SJCRH30 (cell line): ENCODE measurements at places on chromosomes 7 and 10. TPM values are rescaled to one million over a fixed set of nuclear protein-coding genes. Genes with fewer than 3 reads are reported as not detected.

- no peak for DNase-seq
- no peak overlapping the region for H3K4me3 ChIP-seq
- no peaks in the 10 kb centered on the region for H3K36me3 ChIP-seq
- no peaks in the 10 kb centered on the region for H3K27me3 ChIP-seq
- no peaks in the 10 kb centered on the region for H3K4me1 ChIP-seq
Observed at GRCh38 chr7:1829111-1829510, 159.0 kb downstream of the ELFN1 start.

DNA sequence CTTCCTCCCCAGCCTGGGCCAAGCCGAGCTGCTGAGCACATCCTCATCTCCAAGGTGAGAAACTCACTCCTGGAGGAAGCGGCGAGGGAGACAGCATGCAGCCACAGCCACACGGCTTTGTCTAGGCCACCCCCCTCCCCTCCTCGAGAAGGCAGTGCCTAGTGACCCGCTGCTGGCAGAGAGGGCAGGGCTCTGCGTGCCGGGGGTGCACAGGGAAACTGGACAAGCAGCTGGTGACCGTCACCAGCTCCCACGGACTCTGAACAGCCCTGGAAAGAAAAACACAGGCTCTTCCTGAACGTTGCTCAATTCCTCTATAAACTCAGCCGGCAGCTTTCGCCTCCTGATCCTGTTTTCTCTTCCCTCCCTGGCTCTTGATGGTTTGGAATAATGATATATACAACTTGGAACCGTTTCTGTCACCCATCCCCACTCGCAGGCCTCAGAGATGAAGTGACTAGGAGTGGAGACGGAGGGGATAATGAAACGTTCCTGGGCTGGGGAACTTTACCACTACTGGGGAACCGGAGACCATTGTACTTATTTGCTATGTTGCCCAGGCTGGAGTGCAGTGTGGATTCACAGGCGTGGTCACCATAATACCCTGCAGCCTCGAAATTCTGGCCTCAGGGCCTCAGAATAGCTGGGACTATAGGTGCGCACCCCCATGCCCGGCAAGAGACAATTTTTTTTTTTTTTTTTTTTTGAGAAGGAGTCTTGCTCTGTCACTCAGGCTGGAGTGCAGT lies 19.3 kb downstream of the PAPOLB start:
- H3K27ac ChIP-seq: no peak overlapping the region
- no peak for DNase-seq
- no peaks in the 10 kb centered on the region for H3K4me1 ChIP-seq
- H3K27me3 ChIP-seq: peaks cover 3% of the 10 kb centered on the region; the same call in 1 of the 2 replicates
- H3K4me3 ChIP-seq: no peak overlapping the region

The CAPZA2 gene
- total RNA-seq: 167 and 188 TPM in 2 replicates

The INPP5F gene
- 11.5 and 13.8 TPM in 2 replicates for total RNA-seq
